ENCODE measurements at places on chromosomes 16 and 17.

DNA sequence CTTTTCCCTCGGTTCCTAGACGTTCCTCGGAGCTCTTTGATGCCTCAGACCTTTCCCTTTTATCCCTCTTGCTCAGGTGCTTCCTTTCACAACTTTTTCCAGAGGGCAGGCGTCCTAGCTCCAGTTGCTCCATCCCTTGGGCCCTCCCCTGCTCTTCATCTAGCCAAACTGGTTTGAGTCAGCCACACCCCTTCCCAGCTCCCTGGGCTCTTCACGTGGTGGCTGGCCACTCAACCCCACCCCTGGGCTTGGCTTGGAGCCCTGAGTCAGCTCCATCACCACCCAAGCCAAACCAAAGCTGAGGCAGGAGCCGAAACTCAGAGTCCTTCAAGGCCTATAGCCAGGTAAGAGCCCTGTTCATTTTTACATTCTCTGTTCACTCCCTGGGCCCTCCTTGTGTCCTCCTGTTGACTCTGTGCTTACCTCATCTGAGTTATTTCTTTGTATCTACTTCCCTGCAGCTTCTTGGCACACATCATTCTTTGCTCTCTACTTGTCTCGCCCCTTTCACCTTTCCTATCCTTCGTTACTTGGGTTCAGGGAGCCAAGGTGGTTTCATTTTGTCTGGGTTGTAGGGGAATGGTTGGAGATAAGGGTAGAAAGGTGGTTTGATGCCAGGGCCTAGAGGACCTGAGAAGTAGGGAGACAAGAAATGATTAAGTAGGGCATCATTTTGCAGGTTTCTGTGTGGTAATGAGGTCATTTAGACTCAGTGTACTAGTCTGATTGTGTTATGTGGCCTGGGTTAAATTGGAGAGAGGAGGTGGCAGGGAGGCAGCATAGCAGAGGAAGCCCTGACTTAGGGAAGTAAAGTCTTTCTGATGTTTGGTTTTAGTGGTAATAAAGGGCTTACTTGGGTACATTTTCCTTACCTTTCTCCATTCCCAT lies 7.6 kb upstream of the PHKG2 start:
- DNase-seq = no peak

GRCh38 chr16:72442385-72443158 lies 270.6 kb upstream of the PMFBP1 start:
- DNase-seq = no peak

- DNase-seq = no peak
Measured at GRCh38 chr17:81921996-81922565, 4.1 kb upstream of the SIRT7 start.

- no peak for DNase-seq
Measured at GRCh38 chr16:57938936-57939871, 31.7 kb downstream of the CNGB1 start.

- no peak for DNase-seq
Measured at GRCh38 chr17:42797067-42798007, 1.2 kb downstream of the COA3 start.

DNA sequence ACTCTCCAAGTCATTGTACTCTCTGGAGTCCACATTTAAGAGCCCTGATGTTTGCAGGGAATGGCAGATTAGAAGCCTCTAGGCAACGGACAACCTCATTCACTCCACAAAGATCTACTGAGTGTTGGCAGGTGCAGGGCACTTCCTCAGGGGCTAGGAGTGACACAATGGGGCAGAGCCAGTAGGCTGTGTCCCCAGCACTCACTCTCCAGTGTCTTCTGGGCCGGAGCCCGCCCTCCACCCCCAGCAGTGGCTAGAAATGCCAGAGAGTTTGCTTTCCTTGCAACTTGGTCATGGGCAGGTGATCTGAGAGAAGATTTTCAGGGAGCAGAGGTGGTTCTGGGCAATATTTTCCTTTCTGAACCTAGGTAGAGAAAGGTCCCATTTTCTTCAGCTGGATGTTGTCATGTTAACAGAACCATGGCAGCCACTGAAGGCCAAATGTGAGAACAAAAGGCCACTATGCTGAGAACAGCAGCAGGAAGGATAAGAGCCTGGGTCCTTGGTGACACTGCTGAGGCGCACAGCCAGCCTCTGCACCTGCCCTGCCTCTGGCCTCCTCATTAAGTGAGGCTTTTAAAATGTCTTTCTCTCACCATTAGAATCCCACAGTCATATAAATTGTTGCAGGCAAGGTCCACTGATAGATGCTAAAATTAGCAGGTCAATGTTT lies 96.2 kb downstream of the USP31 start:
- DNase-seq = no peak

GRCh38 chr17:39080421-39081078 lies 70.9 kb downstream of the PLXDC1 start:
- no peak for DNase-seq

DNA sequence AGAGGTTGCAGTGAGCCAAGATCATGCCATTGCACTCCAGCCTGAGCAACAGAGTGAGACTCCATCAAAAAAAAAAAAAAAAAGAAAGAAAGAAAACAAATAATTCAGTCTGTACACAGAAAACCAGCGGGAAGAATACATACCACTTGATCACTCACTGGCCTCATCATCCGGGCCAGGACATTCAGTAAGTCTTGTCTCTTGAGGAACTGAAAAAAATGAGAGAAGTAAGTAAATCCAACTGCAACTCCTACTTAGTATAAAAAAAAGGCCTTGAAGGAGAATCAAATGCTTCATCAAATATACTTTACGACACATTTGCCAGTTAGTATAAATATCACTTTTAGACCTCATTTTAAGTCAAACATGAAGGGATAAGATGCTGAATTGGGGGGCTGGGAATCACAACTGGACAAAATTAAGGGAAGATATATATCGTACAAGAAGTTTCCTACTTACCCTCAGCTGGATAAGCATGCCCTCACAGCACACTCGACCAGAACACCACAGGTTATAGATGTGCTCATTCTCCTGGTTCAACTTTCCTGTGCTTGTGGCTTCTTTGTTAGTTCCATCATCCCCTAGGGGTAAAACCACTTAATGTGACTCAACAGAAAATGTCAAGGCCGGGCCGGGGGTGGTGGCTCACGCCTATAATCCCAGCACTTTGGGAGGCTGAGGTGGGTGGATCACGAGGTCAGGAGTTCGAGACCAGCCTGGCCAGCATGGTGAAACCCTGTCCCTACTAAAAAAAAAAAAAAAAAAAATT lies 12.4 kb downstream of the CCDC47 start:
- DNase-seq = no peak

DNA sequence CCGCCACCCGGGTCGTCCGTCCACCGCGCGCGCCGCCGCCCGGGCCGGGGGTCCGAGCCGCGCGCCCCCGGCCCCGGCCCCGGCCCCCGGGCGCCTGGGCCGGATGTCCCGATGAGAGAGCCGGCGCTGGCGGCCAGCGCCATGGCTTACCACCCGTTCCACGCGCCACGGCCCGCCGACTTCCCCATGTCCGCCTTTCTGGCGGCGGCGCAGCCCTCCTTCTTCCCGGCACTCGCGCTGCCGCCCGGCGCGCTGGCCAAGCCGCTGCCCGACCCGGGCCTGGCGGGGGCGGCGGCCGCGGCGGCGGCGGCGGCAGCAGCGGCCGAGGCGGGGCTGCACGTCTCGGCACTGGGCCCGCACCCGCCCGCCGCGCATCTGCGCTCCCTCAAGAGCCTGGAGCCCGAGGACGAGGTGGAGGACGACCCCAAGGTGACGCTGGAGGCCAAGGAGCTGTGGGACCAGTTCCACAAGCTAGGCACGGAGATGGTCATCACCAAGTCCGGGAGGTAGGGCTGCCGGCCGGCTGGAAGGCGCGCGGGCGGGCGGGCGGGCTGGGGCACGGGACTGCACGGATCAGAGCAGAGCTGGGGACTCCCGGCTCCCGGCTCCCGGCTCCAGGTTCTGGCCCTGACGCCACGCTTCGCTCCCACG lies 548 bp downstream of the TBX2 start:
- no peak for DNase-seq

- DNase-seq = no peak
Measured at GRCh38 chr16:27052007-27052406, 14.7 kb upstream of the C16orf82 start.

DNA sequence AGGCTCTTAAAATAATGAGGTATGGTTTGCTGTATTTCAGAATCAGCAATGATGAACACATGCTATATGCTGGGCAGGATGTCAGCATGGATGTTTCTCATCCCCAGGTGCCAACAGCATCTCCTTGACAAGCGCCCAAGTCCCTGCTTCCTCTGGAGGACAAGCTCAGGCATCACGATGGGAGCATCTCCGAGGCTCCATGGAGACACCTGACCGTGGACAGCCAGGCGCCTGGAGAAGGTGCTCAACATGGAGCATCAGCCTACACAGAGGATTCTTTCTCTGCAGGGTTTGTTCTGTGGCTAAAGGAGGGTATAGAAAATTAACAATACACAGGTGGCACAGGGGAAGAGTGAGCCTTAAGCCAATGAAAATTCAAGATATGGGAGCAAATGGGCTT lies 72.1 kb downstream of the SLC5A11 start:
- no peak for DNase-seq

DNA sequence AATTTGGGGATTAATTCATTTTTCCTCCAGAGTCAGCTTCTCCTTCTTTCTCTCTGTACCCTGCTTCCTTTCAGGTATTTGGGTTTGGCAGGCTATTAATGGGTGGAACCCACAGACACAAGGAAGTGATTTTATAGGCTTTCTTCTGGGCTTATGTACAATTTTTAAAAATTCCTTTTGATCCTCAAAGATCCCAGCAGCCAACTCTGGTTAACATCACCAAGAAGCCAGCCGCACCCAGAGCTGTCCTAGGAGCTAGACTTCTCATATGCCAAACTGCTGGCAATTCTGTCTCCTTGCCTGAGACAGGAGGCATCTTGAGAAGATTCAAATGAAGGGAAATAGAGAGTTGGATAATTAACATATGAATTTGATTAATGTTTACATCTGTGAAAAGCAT lies 47.2 kb upstream of the ELAC2 start:
- DNase-seq = no peak

DNA sequence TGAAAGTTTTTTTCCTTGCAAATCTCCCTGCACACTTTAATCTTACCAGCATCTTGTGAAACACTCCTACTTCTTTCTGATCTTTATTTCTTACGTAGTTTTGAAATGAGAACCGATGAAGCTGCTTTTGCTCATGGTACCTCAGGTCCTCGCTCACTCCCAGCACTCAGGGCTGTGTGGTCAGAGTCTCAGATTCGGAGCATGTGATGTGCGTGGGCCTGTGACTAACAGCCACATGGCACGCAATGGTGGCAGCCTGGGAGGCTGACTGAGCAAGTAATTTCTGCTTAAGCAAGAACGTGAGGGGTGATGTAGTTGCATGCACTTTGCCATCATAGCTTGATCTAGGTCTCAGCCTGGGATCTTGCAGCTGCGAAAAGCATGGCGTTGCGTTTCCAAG lies 624.3 kb downstream of the MAF start:
- no peak for DNase-seq

DNA sequence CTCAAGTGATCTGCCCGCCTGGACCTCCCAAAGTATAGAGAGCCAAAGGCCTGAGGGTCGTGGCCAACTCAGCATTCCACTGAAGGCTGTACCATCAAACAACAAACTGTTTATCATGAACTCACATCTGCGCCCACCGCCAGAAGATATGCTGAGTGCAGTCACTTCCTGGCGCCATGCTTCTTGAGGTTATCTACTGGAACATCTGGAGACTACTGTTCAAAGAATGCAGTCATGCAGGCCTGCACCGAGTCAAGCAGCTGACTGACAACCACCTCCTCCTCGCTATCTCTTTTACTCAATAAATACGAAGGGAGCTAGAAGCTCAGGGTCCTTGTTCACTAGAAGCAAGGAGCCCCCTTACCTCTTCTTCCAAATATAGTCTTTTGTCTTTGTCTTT lies 473.9 kb upstream of the EEF2KMT start:
- DNase-seq = no peak

DNA sequence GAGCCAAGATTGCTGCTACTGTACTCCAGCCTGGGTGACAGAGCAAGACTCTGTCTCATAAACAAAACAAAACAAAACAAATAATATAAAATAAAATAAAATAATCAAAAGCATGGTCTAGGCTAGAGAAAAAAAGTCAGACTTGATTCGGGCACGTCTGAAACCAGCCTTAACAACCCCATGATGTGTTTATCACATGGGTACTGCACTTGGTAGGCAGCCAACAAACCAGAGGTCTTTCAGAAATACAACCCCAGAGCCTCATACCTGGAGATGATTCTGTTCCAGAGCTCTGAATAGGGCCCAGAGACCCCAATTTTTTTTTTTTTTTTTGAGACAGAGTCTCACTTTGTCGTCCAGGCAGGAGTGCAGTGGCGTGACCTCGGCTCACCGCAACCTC lies 9.6 kb upstream of the HAPSTR1 start:
- no peak for DNase-seq

DNA sequence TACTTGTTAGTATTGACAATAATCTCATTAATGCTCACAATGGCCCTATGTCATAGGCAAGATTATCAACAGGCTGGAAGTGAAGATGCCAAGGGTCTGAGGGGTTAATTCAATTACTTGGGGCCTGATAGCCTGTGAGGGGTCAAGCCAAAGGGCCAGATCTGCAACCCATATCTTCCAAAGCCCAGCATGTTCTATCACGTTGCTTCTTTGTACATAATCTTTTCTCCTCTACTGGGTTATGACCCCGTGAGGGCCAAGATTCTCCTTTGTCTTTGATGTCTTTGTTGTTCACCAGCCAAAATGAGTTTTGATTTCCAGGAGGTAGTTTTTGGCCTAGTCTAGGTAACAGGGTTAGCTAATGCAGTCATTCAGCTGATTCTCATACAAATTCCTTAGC lies 347.2 kb downstream of the UTP18 start:
- DNase-seq = no peak

- no peak for DNase-seq
Measured at GRCh38 chr17:1002412-1002753, 5.5 kb downstream of the TIMM22 start.

DNA sequence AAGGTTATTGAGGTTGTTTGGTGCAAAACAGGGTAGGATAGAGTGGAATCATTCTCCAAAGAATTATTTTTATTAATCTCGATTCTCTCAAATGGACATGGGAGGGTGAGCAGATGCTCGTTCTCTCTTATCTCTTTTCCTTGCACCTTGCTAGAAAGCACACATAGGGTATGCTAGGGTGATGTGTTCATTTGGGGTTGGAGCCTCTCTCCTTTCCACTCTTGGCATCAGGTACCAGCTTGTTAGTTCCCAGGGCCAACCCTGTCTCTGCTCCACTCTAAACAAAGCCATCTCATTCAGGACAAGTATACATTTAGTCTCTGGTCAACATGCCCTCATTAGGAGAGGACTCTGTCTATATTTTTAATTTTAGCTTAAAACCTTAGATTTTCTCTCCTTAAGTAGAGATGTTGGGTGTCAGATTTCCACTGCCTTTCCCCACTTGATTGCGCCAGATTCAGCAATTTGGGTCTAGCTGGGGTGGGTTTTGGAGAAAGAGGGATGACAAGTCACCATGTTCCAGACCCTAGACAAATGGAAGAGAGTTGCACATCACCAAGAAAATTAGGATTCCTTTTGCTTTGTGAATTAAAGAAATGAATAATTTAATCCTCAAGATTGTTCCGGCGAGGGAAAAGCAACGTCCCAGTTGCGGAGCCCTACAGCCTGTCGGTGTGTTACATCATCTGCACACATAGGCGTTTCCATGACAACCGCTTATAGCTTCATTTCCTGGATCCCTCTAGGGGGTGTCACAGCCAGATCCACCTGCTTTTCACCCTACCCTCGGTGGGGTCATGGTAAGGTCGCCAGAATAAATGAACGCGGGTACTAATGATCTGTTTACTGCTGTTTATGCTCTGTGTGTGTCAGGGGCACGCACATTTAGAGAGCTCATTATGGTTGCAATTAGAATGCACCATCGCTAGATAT lies 41.6 kb downstream of the SNX11 start:
- DNase-seq = no peak
